ENCODE measurements at places on chromosomes 13 and 19.

GRCh38 chr13:27131906-27132305, 39.7 kb downstream of the USP12 start:
- no peak for DNase-seq

DNA sequence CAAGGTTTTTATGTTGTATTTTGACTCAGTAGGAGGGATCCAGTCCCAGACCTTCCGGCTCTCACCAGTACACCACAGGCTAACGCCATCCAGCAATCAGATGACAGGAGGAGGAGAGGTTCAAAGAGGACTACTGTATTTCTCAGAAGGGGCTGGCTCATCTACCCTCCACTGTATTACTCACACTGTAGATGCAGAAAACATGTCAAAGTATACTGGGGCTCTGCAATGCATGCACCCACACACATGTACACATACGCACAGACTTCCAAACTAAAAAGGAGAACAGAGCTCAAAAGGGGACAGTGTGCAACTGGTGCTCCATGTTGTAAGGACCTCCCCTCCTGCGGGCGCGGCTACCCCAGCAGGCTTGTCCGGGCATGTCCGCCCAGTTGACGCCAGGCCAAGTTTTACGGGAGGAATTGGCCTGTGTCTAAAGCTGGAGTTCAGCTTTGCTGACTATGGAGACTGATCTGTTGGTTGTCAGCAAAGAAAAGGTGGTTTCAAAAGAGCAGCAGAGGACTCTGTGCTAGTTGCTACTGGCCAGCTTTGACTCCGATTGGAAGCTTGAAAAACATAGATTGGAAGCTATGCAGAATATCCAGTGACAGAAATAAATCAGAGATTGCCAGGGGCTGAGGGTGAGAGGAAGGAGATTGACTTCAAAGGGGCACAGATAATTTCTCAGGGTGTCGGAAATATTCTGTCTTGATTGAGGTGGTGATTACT, 314.2 kb downstream of the DLEU7 start:
- DNase-seq, result no peak

DNA sequence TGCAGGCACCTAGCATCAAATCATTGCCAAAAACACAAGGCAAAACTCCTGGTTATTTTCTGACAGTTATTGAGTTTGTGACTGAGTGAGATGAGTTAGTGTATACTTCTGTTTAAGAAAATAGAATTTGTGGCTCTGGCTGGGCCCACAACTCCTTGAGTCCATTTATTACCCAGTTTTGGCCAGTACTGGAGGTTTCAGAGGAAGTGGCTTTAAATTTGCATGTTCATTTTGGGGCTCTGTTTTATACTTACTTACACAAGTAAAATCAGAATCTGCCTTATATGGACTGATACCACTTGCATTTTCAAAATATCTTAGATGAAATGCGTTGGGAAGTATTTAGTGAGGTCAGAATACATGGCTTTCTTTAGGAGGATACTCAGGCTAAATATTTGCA, 29.0 kb downstream of the TNFSF11 start:
- no peak for DNase-seq

DNA sequence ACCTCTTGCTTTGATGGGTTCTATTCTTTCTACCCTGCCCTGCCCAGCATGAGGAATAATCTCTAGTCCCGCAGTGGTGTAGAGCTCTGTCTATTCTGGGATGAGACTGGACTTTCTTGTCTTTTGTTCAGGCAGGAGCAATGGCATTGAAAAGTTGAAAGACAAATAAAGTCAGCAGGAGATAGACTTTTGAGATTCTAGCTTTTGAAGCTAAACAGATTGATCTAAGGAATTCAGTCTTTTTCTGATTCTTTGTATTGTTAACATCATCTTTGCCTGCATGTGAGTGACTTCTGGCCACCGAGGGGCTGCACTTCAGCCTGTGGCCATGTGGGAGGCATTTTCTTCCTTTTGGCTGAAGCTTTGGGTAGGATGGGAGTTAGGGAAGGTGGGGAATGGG, 132.4 kb downstream of the MRPL57 start:
- no peak for DNase-seq

DNA sequence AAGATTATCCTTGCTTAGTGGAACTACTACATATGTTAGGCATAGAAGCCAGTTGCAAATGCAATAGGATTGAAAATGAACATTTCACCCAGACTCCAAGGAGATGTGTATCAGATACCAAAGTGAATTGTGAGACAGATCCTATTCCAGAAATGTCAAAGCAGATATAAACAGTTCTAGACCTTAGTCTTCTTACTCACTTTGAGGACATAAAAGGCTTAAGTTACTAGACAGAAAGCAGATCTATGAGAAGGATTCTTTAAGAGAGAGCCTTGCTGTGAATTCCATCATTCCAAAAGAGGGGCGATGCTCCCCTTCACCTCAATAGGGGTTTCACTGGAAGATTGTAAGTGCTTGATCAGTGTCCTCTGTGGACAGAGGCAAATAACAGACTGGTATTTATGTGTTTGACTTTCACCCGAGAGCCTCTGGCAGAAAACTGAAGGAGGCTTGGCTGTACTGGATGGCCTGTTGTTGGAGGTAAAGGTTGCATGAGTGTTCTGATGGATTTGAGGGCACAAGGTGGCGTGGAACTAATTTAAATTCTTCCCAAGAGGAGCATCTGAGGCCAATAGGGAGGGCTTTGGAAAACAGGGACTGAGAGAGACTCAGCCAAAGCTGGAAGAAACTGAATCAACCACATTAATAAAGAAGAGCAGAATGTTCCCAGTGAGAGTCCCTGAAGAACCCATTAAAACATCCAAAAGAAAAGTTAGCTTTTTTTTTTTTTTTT, 194.8 kb downstream of the DCLK1 start:
- no peak for DNase-seq

GRCh38 chr13:95570016-95570415, 17.5 kb downstream of the CLDN10 start:
- DNase-seq, result no peak

- DNase-seq, result no peak
These were observed 75.8 kb upstream of the UBAC2 start for GRCh38 chr13:99124794-99125316.

GRCh38 chr13:27927444-27928352, 7.9 kb downstream of the PDX1 start:
- DNase-seq, result no peak

GRCh38 chr19:18788529-18789421, 2.3 kb downstream of the COMP start:
- DNase-seq, result no peak

GRCh38 chr13:30729801-30730200, 5.5 kb upstream of the ALOX5AP start:
- DNase-seq, result no peak

DNA sequence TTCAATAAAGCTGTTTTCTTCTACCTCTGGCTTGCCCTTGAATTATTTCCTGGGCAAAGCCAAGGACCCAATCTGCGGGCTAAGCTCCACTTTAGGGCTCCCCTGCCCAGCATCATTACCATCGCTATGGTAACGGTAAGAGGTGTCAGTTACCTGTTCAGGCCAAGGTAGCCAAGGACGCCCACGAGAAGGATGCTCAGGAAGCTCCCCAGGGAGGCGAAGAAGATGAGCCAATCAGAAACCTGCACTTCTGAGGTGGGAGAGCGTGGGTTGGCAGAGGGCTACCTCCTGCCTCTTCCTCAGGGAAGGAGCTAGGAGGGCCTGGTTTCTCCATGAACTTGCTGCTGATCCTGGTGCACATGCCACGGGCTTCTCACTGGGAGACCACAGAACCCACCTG, 24.7 kb downstream of the IL12RB1 start:
- DNase-seq, result no peak

DNA sequence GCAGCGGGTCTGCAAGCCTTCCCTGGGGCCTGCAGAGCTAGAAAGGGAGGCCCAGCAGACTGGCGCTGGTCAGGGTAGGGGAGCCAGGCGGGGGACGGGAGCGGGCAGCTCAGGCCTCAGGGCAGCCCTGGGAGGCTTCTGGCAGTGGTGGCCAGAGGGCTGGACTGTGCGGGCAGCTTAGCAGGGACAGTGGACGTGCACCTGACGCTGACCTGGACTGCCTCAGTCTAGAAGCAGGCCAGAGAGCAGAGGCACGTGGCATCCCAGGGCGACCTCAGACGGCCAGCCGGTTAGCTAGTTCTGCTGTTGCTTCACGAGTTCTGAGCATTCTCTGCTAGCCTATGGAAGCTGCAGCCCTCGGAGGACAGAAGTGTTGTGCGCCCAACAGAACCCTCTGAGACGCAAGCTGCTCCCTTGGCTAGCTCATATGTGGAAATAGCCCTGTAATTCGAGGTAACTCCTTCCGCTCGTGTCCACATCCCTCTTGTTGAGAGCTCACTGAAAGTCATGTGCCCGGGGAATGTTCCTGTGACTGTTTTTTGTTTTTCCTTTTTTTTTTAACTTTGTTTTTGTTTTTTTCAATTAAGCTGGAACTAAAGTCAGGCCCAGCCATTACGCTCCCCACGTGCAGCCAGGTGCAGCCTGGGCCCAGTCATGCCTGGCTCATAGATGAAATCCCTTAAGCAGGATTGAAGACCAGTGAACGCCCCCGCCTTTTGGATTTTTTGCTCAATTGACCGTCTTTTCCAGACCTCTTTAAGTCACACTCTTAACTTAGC, 1.9 kb upstream of the FAM174C start:
- DNase-seq, result no peak

- DNase-seq, result no peak
These were observed 10.4 kb downstream of the GPR42 start for GRCh38 chr19:35381318-35381717.

DNA sequence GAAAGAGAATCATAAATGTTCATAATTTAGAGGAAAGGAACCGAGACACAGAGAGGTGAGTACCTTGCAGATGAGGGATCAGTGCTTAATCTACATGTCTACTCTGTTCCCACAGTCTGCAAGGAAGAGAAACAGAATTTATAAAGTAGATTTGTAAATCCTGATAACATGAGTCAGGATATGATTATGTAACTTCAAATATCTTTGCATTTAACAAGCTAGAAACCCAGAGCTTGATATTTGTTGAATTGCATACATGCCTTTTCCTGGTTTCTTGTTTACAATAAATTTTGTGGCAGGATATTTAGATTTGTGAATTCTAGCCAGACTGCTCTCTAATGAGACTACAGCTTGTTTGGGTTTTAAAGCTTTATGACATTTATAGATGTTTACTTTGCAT, 219.2 kb downstream of the ENOX1 start:
- no peak for DNase-seq

GRCh38 chr19:11254666-11255065, 7.7 kb downstream of the DOCK6 start:
- DNase-seq, result no peak

DNA sequence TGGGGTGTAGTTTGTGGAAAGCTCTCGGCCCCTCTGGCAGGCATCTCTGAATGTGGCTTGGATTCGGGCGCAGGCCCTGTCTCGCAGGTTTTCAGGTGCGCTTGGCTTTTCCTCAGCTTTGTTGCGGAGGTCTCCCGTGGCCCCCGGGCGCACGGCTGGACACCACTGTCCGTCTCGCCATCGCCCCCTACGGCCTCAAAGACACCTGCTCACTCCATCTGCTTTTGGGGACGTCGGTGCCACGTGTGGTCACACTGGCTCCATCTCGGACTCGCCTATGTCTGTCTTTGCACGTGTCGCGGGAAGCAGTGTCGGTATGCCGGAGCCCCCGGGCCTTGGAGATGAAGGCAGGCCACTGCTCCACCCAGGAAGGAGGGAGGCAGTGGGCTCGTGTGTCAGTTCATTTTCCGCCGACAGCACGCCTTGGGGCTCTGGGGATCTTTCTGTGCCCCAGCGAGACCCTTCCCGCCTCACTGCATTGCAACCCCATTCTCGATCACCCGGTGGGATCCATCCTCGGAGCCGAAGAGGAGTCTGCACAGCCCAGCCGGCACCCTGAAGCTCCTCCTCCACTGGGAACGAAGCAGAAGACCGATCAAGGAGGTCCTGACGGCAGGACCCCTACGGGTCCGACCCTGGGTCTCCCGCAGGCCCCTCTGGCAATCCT, 42.1 kb downstream of the ZNF146 start:
- no peak for DNase-seq

DNA sequence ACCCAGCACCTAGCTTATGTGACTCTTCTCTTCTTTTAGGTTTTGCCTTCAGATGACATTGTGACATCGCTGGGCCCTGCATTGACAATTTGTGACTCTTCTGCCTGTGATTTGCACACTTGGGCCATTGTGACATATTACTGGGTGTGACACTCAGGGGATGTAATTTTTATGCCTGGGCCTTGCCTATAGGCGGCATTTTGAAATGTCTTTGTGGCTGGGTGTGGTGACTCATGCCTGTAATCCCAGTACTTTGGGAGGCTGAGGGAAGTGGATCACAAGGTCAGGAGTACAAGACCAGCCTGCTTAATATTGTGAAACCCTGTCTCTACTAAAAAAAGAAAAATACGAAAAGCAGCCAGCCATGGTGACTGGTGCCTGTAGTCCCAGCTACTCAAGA, 28.4 kb upstream of the ZNF681 start:
- DNase-seq, result no peak

DNA sequence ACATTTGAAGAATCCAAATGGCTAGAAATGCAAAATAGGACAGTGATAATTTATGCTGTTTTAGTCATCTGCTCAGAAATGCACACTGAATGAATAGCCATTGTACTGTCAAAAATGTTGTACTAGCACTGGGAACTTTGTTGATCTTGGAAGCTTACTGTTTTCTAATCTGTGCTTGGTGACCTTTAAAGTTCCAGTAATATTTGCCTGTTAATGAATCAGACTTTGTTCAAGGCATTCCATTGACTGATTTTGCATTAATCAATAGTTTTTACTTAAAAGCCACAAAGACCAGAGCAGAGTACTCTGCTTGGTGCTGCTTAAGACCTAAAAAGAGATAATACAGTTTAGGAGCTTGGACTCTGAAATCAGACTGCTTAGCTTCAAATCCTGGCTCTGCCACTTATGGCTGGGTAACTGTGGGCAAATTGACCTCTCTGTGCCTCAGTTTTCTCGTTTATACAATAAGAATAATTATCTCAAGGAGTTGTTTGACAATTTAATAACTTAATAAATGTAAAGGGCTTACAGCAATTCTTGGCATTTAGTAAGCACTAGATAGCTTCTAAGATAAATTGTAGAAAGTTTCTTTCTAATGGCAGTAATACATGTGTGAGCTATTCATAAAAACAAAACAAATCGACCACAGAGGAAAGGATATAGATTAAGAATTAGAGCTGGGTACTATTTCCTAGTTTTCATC, 4.6 kb upstream of the SLAIN1 start:
- no peak for DNase-seq

All from effector CD4-positive, alpha-beta T cell (primary cell).